Memory B cell (primary cell): ENCODE measurements at places on chromosomes 6 and 20.

DNA sequence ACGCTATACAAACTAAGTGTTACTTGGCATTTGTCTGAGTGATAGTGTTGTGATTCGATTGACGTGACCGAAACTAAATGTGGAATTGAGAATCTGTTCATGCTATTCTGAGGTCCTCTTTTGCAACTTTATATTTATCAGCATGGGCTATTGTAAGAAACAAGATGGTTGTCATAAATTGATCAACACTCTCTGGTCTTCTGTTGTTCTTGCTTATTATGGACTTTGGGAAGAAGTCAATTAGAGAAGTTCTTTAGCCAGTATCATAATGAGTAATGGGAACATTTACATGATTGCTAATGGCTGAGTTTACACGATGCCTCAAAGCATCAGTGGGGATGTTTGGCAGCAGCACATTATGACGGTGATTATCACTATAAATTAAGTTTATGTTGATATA lies 195.0 kb downstream of the CD83 start:
- DNase-seq: no peak
- no peaks in the 10 kb centered on the region for H3K27me3 ChIP-seq
- H3K4me3 ChIP-seq: no peak overlapping the region
- no peaks in the 10 kb centered on the region for H3K36me3 ChIP-seq
- peaks cover 33% of the 10 kb centered on the region for H3K4me1 ChIP-seq
- H3K27ac ChIP-seq: peak overlapping the region; percentile 10

DNA sequence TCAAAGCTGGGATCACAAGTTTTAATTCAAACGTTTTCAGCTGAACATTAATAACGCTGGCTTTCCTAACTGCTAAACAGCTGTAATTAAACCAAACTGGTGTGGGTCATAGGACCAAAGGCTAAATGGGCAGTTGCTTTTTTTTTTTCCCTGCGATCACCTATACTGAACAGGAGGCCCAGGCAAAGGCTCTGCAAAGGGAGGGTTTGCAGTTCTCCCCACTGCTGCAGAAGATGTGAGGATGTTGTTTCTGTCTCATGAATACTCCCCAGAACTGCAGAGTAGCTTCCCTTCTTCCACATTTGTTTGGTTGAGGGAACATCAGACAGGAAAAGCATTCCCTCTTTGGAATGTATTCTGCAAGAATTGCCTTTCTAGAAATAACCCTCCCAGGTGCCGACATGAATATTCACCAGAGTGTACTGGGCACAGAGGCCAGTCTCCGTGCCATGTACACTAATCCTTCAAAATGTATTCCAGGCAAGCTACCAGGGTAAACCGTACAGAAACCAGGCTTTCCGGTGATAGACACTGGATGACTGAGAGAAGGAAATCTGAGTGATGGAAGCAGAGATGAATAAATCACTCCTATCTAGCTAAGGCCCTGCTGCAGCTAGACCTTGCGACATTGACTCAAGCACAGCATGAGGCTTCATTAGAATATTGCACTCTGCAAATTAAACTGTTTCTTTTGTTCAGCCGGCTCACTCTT lies 370.1 kb downstream of the BTBD9 start:
- peaks cover 18% of the 10 kb centered on the region for H3K4me1 ChIP-seq
- H3K27ac ChIP-seq: no peak overlapping the region
- peaks cover 15% of the 10 kb centered on the region for H3K36me3 ChIP-seq
- H3K27me3 ChIP-seq: no peaks in the 10 kb centered on the region

DNA sequence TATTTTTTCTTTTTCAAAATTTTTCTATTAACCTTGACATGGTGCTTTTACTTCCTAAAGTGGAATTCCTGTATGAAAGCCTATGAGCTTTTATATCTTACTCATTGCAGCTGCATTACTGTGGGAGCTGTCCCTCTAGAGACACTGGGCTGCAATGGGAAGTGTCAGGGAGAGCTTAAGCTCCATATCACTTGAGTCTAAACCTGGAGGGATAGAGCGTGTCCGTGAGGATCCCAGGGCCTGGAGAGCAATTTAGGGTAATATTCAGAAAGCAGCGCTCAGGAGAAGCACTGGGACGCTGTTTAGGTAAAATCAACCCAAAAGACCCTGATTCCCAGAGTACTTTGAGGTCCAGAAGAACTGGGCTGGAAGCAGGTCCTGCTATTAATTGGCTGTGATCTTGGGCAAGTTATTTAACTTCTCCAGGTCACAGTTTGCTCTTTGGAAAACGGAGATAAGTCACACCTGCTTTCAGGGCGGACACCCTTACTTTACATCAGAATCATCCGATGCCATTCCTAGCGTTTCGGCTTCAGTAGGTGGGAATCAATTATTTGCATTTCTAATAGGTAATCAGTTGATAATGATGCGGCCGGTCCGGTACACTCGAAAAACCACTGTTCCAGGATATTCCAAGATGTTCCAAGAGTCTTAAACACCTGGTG lies 628 bp upstream of the ERGIC3 start:
- no peaks in the 10 kb centered on the region for H3K27me3 ChIP-seq
- peaks cover 4% of the 10 kb centered on the region for H3K4me1 ChIP-seq
- H3K36me3 ChIP-seq: peaks cover 4% of the 10 kb centered on the region
- peak overlapping the region; percentile 71 for H3K27ac ChIP-seq
- H3K4me3 ChIP-seq: peak overlapping the region; percentile 91

DNA sequence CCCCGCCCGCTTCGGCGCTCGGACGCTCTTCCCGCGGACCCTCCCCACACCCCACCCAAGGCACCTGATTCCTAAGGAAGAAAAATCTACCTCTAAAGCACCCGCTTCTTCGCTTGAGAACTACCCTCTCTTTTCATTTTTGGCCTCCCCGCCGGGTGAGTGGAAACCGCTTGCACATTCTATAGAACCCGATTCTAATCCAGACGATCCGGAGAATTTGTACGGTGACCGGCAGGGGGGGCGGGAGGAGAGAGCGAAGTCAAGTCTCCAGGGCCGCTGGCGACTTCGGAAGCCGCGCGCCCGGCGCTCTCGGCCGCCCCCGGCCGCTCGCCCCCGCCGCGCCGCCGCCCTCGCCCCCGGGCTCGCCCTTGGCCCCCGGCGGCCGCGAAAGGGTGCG lies at the start of gene RBM24:
TSS of gene RBM24 (plus strand) at position 262 of the 397 bp plus-strand sequence. CDS start 221 bp downstream, outside the sequence.
- no peak within 1 kb of the TSS for H3K27ac ChIP-seq
- peak within 1 kb of the TSS; percentile 73 for H3K4me3 ChIP-seq
- DNase-seq: no peak
- H3K36me3 ChIP-seq: no peaks in the 10 kb centered on the region
- H3K4me1 ChIP-seq: peaks cover 7% of the 10 kb centered on the region

DNA sequence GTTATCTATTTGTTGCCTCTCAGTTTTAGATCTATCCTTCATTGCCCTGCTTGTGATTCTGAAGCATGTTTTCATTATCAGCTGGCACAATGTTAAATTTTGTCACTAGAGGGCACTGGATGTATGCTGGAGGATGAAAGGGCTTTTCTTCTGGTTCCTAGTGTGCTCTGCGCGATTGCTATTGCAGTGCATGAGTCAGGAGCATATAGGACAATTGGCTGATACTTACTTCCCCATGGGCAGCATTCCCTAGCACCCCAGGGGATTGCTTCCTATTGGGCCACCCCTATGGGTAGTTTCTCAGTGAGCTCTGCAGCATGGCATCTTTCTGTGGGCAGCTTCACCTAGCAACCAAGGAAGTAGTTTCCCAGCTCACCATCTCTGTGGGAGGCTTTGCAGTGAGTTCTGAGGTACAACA lies 280.3 kb upstream of the SYNCRIP start:
- DNase-seq: no peak
- H3K4me1 ChIP-seq: no peaks in the 10 kb centered on the region
- no peaks in the 10 kb centered on the region for H3K36me3 ChIP-seq
- no peak overlapping the region for H3K27ac ChIP-seq
- H3K27me3 ChIP-seq: no peaks in the 10 kb centered on the region

- no peak overlapping the region for H3K27ac ChIP-seq
- H3K27me3 ChIP-seq: no peaks in the 10 kb centered on the region
- no peak overlapping the region for H3K4me3 ChIP-seq
Observed at GRCh38 chr6:48733581-48733980, 622.6 kb upstream of the PTCHD4 start.

DNA sequence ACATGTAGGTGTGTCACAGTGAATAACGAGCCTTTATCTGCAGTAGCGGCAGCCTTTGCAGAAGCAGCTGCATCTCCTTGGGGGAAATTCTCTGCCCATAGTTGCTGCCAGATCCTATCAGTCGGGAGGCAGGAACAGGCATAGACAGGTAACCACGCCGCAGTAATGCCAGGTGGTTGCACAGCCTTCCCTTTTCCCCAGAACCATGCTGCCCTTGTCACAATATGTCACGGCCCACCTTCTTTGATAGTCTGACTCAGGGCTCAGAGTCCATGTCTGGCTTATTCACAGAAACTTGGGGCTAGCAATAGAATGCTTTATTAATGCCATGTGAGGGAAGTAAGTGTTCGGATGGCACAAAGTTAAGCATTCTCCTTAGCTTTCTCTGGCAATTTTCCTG lies 76.6 kb downstream of the F13A1 start:
- H3K4me3 ChIP-seq: no peak overlapping the region
- H3K4me1 ChIP-seq: no peaks in the 10 kb centered on the region

DNA sequence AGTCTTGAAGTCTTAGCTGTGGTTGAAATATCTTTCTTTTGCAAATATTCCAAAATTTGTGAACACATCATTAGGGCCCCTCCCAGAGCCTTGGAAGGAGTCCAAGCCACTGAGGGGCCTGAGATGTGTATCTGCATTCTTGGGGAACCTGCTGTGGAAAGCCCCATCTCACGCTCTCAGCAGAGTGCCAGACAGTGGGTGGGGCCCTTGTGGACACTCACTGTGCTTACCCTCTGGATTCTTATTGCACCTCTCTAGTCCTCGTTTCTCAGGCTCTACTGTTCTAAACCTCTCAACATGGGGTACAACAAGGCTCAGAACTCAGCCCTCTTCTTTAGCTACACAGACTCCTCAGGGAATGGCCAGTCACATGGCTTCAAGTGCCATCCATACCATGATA lies 416.2 kb upstream of the CDH4 start:
- no peak for DNase-seq
- H3K27me3 ChIP-seq: peaks cover 2% of the 10 kb centered on the region
- H3K27ac ChIP-seq: no peak overlapping the region
- H3K4me3 ChIP-seq: no peak overlapping the region

GRCh38 chr6:108115598-108116058 lies 41.1 kb upstream of the OSTM1 start:
- H3K27me3 ChIP-seq: peaks cover 37% of the 10 kb centered on the region
- H3K4me1 ChIP-seq: peaks cover 34% of the 10 kb centered on the region

DNA sequence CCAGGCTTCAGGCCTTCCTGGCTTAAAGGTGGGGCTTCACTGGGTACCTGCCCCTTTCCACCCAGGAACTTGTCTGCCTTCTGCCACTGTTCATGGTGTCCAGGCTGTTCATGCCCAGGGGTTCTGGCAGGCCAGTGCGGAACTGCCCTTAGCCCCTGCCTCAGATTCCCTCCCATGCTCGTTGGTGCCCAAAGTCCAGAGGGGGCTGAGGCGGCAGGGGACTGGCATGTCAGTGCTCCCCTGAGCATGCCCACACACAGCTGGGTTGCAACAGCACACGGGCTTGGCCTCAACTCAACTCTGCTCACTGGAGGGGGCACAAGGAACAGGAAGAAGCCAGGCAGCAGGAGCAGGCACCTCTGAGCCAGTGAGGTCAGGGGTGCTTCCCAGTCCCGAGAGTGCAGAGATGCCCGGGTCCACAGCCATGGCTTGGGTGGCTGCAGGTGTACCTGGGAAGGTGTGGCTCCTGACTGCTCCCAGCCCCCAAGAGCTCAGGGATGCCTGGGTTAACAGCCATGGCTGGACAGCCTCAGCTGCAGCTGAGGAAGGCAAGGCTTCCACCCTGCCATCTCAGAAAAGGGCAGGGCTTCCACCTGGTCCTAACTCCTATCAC lies 845.9 kb downstream of the EYS start:
- H3K27me3 ChIP-seq: no peaks in the 10 kb centered on the region
- H3K27ac ChIP-seq: no peak overlapping the region
- no peaks in the 10 kb centered on the region for H3K4me1 ChIP-seq
- H3K4me3 ChIP-seq: no peak overlapping the region
- no peaks in the 10 kb centered on the region for H3K36me3 ChIP-seq

GRCh38 chr6:118985123-118985830 lies 50.3 kb upstream of the MCM9 start:
- H3K27ac ChIP-seq: no peak overlapping the region
- no peak overlapping the region for H3K4me3 ChIP-seq
- no peaks in the 10 kb centered on the region for H3K36me3 ChIP-seq
- DNase-seq: no peak
- no peaks in the 10 kb centered on the region for H3K4me1 ChIP-seq
- no peaks in the 10 kb centered on the region for H3K27me3 ChIP-seq

GRCh38 chr20:3820901-3821727 lies 767 bp downstream of the AP5S1 start:
- peak overlapping the region; percentile 95 for H3K27ac ChIP-seq
- H3K27me3 ChIP-seq: peaks cover 2% of the 10 kb centered on the region
- no peak for DNase-seq
- H3K4me3 ChIP-seq: peak overlapping the region; percentile 88
- peaks cover 4% of the 10 kb centered on the region for H3K4me1 ChIP-seq
- peaks cover 6% of the 10 kb centered on the region for H3K36me3 ChIP-seq

GRCh38 chr20:49563015-49563980 lies 4.6 kb downstream of the PTGIS start:
- no peak overlapping the region for H3K27ac ChIP-seq
- H3K27me3 ChIP-seq: peaks cover 35% of the 10 kb centered on the region

GRCh38 chr6:119234457-119234856 lies 115.1 kb downstream of the MAN1A1 start:
- H3K27me3 ChIP-seq: no peaks in the 10 kb centered on the region
- no peak for DNase-seq
- H3K36me3 ChIP-seq: peaks cover 27% of the 10 kb centered on the region
- H3K4me3 ChIP-seq: no peak overlapping the region

DNA sequence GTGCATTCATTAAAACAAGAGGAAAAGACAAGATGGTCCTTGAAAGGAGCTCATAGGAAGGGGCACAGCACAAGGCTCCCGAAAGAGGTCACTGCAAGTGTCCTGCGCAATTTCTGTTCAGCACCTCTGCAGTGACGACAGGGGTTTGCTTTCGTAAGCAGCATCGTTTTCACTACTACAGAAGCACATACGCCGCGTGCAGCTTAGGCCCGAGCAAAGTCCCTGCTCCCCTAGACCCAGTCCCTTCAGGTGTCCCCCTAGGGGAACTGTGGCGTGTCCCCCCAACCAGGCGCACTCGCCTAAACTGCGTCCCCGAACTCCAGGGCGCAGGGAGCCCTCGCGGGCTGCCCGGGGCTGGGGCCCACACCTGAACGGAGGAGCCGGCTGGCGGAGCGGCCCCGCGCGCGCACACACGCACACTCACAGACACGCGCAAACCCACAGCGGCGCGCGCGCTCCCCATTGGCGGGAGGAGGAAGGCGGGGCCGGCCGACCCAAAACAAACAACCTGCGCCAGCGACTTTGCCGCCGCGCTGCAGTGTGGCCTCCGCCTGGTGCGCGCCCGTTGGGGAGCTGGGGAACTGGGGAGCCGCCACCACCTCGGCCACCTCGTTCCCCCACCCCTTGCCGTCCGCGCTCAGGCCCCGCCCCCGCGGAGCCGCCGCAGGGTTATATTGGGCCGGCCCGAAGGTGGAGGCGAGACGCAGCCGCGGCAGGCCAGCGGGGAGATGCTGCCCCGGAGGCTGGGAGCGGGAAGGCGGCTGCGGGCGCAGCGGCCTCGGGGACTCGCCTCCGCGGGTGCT lies at the start of gene FOXQ1:
TSS of gene FOXQ1 (plus strand) at position 699 of the 803 bp plus-strand sequence. CDS start 607 bp downstream, outside the sequence.
- DNase-seq: no peak
- H3K27ac ChIP-seq: no peak within 1 kb of the TSS
- H3K36me3 ChIP-seq: peaks cover 3% of the 10 kb centered on the region
- peaks cover 19% of the 10 kb centered on the region for H3K4me1 ChIP-seq
- H3K27me3 ChIP-seq: peaks cover 34% of the 10 kb centered on the region
- peak within 1 kb of the TSS; percentile 73 for H3K4me3 ChIP-seq
